PC-9 (cell line): ENCODE measurements at places on chromosomes 2 and 18. TPM values are rescaled to one million over a fixed set of nuclear protein-coding genes. Genes with fewer than 3 reads are reported as not detected.

The MYL1 gene
- not detected in 2 replicates for total RNA-seq

The KATNAL2 gene
- 9.0 and 9.4 TPM in 2 replicates for total RNA-seq

The TFPI gene
- 35.5 and 65.7 TPM in 2 replicates for total RNA-seq

The PID1 gene
- total RNA-seq: not detected in 2 replicates

The CPSF3 gene
- total RNA-seq: 52.0 and 61.5 TPM in 2 replicates

The RAX gene
- not detected in 2 replicates for total RNA-seq
